H7 (cell line): ENCODE measurements at places on chromosomes 2 and 18. TPM values are rescaled to one million over a fixed set of nuclear protein-coding genes. Genes with fewer than 3 reads are reported as not detected.

Gene CDC42EP3
- 19.5 and 26.2 TPM in 2 replicates for total RNA-seq

GRCh38 chr18:62979176-62979575 lies 263.8 kb downstream of the PHLPP1 start:
- no peak for DNase-seq

GRCh38 chr2:48235076-48235475 lies 294.9 kb upstream of the STON1 start:
- no peak for DNase-seq

DNA sequence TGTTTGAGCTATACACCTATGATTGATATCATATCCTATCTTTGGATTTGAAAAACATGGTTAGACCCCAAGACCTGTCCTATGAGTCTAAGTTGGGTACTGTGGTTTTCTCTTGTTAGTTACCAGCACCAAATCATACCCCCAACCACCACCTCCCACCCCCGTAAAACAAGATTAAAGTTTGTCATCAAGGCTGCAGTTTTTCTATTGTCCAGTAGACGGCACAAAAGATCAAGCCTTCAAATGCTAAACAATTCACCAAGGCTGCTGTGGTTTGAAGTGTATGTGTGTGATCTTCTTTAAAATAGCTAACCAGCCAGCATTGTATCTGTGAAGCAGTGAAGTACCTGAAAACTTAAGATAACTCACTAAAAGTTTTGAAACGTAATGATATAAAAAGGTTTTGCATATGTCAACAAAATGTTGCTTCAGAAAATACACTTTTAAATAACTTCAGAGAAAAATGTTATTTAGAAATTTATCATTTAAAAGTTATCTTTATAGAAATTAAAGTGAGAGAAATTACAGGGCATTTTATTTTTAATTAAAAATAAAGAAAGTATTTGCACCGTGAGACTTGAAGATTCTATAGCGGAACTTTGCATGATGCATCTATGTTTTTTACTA lies 5.8 kb upstream of the MEIS1 start:
- peak; percentile 62 for DNase-seq

GRCh38 chr2:201901786-201902185 lies 95.4 kb downstream of the CDK15 start:
- no peak for DNase-seq
